ENCODE measurements at places on chromosomes 7 and 10.

GRCh38 chr7:83872501-83872900 is 223.6 kb upstream of the SEMA3E start:
- DNase-seq: no peak

DNA sequence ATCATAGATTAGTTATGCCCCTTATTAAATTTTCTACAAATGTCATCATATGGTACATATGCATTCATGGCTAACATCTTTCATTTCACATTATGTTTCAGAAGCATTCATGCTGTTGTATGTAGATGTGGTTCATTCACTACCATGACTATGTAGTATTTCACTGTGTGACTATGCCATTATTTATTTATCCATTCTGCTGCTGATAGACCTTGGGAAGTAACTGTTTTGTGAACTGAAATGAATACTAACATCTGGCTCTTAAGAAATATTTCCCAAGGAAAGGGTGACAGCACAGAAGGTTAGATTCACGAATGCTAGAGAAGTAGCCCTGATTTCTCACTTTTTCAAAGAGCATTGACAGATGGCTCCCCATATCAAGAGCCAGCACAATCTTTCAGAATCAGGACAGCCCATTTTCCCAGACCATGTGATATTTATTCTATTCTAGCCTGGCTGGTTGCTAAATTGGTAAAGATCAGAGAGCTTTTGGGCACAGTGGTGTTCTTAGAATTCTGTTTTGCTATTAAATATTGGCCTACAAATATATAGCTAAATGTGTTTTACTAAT is 157.4 kb downstream of the DYNC1I1 start:
- no peak for DNase-seq

- no peak for DNase-seq
These were observed 50.6 kb downstream of the PTPRN2 start for GRCh38 chr7:158536871-158537515.

DNA sequence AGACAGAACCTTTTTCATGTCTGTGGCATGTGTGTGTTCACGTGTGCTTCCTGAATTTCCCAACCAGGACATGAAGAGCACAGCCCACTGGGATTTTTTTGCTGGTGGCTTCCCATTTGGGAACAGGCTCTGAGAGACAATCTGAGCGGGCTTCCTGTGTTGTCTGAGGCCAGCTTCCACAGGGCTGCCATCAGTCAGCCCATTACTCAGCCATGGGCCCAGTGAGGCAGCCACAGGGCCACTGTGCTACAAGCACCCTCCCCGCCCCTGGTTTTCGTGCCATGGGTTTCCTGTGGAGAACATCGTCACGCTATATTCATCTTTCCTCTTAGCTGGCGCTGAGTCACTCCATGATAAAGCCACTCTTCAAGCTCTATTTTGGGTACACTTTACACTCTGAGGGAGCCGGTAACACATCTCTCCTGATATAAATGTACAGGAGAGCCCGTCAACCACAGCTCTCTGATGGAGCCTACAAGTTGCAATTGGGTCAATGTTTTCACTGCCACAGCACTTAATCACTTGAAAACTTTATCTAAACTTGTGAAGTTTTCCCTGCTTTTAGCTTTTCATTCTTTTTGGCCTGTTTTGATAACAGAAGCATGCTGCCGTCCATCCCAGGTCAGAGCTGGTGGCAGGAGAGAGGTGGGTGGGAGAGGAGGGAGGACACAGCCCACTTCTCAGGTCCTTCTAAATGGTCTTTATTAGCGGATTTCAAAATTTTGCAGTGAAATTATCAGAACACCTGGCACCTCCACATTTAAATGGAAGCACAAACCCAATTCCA is 96.9 kb downstream of the HIPK2 start:
- no peak for DNase-seq

DNA sequence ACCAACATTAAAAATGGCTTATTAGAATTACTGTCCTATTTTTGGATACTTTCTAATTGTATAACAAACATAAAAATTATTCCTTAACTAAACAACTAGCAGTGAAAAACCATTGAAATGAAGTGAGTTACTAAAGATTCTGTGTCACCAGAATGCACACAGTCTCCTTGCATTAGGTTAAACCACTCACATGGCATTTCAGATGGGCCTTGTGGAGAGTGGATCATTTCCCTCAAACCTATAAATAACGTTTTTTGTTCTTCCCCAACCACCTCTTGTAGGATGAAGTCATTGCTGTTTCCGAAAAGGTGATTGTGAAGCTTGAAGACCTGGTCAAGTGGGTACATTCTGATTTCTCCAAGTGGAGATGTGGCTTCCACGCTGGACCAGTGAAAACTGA is 38.4 kb downstream of the ARID5B start:
- no peak for DNase-seq

DNA sequence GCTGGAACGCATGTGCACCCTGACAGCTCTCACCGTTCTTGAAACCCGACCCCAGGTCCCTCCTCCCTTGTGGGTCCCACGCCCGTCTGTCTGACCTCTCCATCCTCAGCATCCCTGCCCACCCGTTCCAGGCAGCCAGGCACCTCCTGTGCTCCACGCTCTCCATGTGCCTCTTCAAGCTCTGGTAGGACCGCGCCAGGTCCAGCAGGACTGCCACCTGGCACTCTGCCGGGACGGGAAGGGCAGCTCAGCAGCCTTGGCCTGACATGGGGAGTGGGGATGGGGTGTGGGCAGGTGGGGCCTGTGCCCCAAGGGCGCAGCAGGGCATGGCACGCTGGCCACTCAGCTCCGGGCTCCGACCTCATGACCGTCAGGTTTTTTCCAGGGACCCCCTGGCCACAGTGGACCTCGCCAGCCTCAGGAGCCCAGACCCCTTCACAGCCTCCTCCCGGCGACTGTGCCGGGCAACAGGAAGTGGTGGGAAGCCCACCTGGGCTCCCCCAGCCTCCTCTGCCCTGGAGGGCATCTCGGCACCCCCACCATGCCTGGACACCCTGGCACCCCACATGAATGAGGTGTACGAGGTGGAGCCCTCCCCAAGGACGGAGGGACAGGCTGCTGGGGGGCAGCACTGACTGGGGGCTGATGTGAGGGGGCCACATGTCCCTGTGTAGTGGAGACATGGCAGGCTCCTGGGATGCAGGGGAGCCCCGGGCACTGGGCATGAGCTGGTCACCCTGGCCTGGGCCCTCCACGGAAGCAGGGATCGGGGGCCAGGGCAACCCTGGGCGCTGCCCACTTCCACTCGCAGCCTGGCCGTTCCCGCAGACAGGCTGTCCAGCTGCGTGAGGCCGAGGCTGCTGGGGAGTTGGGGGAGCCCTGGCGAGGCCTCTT is 25.1 kb upstream of the NKX6-2 start:
- DNase-seq: no peak

DNA sequence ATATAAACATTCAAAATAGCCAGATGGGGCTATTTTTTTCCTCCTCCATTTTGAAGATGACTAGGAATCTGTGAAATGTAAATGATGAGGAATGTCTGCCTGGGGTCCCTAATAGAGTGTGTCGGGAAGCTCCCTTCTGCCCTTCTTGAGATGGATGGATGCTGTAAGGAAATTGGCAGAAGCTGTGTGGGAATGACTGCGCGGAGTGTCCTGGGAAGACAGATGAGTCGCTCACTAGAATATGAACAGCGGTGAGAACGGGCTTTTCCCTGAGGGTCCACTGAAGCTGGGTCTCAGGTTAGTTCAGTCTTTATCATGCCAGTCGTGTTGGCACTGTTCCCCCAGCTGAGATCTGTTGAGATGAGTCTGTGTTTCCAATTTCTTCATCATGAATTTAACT is 75.1 kb upstream of the PLPP4 start:
- DNase-seq: no peak

All from HuH-7 (cell line).